ENCODE measurements at places on chromosomes 3 and 15.

DNA sequence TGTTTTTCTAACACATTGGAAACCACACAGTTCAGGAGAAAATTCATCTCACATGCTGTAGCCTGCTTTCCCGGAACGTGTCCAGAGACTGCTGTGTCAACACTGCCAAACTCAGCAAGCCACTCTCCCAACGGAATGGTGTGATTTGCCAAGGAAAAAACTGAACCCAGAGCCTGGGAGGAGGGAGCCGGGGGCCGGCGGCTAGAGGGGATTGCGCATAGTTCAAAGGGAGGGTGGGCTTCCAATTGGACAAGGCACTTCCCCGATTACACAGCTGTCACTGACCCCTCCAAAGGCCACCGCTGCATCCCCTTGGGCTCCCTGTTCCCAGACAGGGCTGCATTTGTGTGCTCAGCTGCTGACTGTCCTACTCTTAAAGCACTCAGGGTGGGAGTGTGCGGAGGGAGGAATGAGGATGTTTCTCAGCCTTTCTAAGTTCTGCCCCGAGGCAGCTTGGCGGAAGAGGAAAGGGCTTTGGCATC lies 256.2 kb downstream of the ZNF621 start:
- DNase-seq = peak; percentile 60

DNA sequence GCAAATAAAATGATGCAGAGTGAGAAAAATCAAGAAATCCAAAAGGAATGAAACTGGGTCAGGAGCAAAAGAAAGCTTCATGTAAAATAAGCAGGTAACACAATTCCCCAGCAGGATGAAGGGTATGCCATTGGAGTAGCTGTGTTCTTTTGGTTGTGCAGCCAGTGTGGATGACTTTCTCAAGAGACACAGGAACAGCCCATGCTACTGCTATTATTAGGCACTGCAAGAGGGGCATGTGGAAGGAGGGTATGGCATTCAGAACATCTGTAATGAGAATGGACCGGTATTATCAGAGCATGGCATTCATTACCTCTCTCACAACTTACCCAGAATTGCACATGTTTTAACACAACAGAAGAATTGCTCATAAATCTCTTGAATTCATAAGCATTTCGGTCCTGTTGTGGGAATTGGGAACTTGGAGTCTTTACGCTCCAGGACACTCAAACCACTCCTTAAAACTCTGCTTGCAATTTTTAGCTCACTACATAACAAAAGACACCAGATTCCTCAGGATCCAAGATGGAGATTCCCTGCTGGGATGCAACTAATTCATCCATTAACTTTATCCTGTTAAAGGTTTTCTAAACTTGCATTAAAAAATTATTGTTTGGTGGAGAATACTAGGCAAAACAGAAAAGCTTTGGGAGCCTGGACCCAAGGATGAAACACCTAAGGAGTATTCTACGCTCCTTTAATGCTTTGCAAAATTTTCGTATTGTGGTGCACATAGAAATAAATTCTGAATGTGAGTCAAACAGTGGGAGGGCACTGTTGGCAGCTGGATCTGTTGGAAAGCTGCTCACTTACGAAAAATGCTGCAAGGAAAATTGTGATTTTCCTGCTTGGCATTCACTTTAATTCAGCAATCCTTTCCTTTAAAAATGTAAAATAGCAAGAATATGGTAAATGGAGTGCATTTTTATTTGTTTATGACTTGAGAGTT lies 34.6 kb upstream of the CDIN1 start:
- DNase-seq = no peak

DNA sequence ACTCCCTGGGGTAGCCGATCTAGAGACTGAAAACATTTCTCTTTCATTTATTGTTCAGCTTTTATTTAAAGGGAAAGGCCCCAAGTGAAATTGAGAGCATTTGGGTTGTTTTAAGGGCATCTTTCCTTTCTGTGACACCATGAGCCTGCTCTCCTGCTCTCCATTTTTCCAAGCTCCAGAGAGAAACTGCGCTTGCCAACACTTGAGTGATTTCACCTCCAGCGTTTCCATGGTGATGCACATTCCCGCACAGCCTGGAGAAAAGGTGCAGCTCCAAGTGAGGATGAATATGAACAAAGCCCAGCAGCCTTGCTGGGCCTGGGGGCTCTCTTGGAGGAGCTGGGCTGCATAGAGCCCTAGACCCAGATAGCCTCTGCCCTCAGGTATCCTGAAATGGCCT lies 159.2 kb upstream of the PPP2R3A start:
- DNase-seq = no peak

DNA sequence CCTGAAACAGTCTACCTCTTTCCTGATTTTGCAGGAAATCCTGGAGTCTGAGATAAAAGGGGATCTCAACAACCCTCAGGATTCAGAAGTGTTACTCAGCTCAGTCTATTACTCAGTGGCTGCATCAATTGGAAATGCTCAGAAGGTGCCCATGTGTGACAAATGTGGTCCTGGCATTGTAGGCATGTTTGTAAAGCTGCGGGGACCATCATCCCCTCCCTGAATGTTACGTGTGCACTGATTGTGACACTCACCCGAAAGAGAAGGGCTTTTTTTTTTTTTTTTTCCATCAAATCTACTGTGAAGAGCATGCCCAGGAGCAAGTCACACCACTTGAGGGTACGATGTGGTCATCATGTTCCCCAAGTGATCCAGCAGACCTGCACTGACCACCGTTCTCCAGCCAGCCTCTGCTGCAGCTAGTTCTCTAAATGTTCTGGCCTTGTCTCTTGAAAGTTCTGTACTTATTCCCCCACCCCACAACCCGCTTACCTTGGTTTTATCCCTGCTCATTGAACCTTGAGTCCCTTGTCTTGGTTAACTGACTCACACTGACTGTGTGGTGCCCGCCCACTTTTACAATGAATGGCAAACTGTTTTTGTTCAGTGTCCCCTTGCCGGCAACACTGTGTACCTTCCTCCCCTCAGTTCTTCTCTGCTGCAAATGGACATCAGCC lies 19.8 kb downstream of the ST3GAL6 start:
- no peak for DNase-seq

DNA sequence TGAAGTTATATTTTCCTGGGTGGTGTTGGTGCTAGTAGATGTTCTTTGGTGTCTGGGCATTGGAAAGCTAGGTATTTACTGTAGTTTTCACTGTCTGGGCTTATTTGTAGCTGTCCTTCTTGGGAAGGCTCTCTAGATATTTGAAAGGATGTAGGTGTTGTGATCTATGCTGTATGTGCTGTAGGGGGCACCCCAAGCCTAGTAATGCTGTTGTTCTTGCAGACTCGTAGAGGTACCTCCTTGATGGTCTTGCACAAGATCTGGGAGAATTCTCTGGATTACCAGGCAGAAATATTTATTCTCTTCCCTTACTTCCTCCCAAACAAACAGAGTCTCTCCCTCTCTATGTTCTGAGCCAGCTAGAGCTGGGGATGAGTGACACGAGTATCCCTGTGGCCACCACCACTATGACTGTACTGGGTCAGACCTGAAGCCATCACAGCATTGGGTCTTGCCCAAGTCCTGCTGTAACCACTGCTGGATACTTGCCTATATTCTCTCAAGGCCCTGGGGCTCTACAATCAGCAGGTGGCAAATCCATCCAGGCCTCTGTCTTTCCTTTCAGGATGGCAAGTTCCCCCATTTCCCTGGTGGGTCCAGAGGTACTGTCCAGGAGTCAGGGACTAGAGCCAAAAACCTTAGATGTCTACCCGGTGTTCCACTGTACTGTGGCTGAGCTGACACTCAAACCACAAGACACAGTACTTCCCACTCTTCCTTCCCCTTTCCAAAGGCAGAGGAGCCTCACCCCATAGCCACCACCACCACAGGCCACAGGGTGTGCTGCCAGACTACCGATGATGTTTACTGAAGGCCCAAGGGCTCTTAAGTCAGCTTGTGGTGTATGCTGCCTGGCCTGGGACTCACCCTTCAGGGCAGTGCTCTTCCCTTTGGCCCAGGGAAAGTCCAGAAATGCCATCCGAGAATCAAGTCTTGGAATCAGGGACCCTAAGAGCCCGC lies 195.2 kb upstream of the DPPA4 start:
- peak; percentile 87 for DNase-seq

GRCh38 chr3:106067711-106068110 lies 198.9 kb upstream of the CBLB start:
- DNase-seq = no peak

- DNase-seq = no peak
These were observed 4.5 kb downstream of the SERPINI2 start for GRCh38 chr3:167469381-167469780.

DNA sequence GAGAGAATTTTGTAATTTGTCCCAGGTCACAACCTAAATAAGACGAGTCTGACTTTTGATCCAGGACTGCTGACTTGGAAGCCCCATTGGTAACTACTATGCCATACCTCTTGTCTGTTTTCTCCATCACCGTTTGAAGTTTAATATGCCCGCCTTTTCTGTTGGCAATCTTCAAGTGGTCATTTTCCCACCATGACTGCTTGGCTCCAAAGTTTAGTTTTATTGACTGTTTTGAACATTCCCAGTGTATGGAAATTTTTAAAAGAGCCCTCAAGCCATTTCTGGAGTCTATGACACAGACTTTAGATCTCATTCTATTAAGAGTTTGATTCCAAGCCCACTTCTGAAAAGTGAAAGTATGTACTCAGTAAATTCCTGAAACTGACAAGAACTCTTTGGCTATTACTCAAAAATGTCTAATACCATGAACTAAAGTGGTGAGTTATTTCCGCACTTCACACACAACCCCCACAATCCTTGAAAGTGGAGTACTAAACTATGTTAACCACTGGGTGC lies 136.7 kb upstream of the ADAMTS9 start:
- DNase-seq = peak; percentile 19

GRCh38 chr3:28935146-28935545 lies 345.7 kb upstream of the RBMS3 start:
- no peak for DNase-seq

DNA sequence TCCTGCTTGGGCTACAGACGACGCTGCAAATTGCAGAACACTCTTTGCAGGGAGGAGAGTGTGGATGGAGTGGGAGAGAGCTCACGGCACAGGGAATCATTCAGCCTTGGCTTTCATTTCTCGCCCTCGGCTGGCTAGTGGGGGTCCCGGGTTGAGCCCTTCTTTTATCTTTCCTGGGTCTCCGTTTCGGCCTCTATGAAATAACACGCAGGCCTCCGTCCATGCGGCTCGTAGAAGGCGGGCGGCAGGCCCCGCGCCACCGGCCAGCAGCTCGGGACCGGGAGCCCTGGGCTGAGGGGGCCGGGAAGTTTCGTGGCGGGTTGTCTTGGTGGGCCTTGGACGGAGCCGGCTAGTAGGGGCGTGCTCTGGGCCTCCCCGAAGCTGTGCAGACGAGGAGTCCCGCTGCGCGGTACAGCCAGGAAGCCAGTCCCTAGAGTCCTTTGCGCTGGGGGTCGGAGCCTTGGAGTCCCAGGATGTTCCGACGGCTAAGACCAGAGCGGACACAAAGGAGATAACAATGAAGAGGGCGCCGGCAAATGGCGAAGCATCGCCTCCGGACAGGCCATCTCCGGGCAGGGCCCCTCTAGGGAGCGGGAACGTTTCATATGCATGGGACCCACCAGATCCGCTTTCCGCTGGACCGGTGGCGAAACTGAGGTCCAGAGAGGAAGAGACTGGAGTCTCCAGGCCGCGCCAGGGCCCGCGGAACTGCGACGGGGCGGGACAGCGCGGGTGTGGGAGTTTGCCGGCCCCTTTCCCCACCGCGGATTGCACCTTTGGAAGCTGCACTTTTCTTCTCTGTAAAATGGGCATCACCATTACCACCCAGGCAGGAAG lies 4.3 kb downstream of the RNU6-1 start:
- DNase-seq = no peak

DNA sequence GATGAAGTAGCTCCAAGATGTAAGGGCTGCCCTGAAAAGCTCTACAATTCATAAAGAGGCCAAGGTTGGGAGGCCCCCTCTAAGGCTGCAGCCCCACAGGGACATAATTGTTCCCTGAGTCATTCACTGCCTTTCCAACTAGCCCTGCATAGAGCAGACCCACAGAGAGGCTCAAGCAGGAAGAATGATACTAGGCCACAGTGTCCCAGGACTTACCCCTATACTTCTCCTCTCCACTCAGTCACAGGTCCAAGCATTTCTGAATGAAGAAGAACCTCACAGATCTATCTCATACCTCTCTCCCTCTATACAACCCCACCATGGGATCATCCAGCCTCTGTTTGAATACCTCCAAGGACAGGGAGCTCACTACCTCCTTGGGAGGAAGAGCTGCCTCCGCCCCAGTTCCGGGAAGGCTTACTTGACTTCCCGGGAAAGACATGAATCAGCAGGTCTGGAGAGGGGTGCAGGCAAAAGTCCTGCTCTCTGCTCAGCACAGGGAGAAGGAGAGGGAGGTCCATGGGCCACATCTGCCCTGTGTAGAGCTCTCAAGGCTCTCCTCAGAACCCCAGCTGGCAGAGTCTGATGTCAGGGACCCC lies 6.9 kb upstream of the SKIC8 start:
- no peak for DNase-seq

DNA sequence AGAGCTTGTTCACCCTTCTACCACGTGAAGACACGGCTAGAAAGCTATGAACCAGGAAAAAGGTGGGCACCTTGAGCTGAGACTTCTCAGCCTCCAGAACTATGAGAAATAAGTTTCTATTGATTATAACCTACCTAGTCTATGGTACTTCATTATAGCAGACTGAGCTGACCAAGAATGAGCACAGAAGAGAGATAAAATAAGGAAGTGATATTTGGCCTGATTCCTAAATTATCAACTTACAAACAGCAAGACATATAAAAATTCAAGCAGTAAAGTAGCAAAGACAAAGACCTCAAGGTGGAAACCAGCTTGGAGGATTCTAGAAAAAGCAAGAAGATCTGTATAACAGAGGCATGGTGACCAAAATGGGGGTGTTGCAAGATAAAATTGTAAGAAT lies 63.9 kb upstream of the OSTN start:
- DNase-seq = no peak

GRCh38 chr3:61669668-61670299 lies 108.4 kb downstream of the PTPRG start:
- peak; percentile 77 for DNase-seq

All from epithelial cell of esophagus (primary cell).